ENCODE measurements at places on chromosomes 3 and 15.

- DNase-seq, result no peak
These were observed 12.7 kb upstream of the ST3GAL6 start for GRCh38 chr3:98750276-98750919.

GRCh38 chr3:44981220-44981619, 5.2 kb downstream of the EXOSC7 start:
- no peak for DNase-seq

DNA sequence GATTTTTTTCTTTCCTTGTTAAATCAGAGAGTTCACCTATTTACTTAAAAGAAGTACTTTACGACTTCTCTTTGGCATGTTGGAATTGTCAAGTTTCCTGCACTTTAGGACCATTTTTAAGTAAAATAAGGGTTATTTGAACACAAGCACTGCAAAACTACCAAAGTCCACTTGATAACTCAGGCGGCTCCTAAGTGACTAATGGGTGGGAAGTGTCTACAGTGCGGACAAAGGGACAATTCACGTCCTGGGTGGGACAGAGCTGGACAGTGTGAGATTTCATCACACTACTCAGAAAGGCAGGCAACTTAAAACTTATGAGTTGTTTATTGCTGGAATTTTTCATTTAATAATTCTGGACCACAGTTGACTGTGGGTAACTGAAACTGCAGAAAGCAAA, 590.2 kb upstream of the UBE2E2 start:
- DNase-seq, result no peak

- no peak for DNase-seq
These were observed 441.2 kb downstream of the ROBO1 start for GRCh38 chr3:79326642-79327041.

DNA sequence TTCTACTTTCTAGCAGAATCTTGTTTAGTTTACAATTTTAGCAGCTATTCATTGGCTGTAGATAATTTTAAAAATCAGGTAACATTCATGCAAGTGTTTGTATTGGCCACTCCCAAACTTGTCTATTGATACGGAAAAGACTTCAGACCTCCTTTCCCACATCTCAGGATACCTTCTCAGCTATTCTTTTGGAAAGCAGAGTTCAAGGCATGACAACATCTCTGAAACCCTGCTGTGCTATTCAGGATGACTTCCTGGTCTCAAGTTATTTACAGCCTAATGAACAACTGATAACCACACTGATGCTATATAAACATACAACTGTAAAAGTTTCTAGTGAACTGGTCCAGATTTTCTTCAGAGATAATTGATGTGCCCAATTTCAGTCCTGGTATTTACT, 55.8 kb downstream of the DZIP3 start:
- DNase-seq, result no peak

GRCh38 chr3:189586941-189587663, 44.1 kb upstream of the TP63 start:
- no peak for DNase-seq

GRCh38 chr15:38874464-38874863, 309.9 kb upstream of the RASGRP1 start:
- no peak for DNase-seq

GRCh38 chr3:56987238-56987895, 73.1 kb upstream of the SPATA12 start:
- DNase-seq, result peak; percentile 52

GRCh38 chr3:85603378-85603777, 644.6 kb downstream of the CADM2 start:
- DNase-seq, result no peak

- no peak for DNase-seq
These were observed 12.0 kb downstream of the SSUH2 start for GRCh38 chr3:8632402-8633237.

GRCh38 chr15:78007211-78007931, 70.1 kb downstream of the TBC1D2B start:
- DNase-seq, result no peak

GRCh38 chr3:105542282-105543019, 175.7 kb downstream of the ALCAM start:
- DNase-seq, result no peak

- DNase-seq, result no peak
These were observed 173.5 kb downstream of the KLF13 start for GRCh38 chr15:31499953-31500765.

GRCh38 chr3:184558726-184559125, 2.9 kb upstream of the EPHB3 start:
- DNase-seq, result no peak

- peak; percentile 63 for DNase-seq
These were observed 181.1 kb downstream of the MYRIP start for GRCh38 chr3:39990532-39990931.

DNA sequence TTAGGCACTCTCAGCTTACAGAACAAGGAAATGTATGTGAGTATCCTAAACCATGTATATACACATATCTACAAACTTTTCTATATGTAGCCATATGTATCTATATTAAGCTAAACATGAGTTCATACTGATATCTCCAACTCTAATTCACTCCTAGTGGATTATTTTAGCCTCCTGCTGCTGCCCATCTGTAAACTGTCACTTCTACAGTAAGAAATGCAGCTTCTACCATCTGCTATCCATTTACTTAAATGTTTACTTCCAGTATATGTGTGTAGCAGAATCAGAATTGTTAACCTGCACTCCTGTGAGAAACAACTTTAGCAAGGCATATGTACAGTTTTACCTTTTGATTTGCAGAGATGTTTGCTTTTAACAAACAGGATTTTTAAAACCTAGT, 478.5 kb upstream of the CBLB start:
- DNase-seq, result no peak

- peak; percentile 94 for DNase-seq
These were observed 27.3 kb upstream of the DMXL2 start for GRCh38 chr15:51649659-51650521.

GRCh38 chr15:73752806-73753193, 351 bp downstream of the INSYN1 start:
- DNase-seq, result no peak

GRCh38 chr3:192855434-192855833, 62.2 kb downstream of the MB21D2 start:
- no peak for DNase-seq

DNA sequence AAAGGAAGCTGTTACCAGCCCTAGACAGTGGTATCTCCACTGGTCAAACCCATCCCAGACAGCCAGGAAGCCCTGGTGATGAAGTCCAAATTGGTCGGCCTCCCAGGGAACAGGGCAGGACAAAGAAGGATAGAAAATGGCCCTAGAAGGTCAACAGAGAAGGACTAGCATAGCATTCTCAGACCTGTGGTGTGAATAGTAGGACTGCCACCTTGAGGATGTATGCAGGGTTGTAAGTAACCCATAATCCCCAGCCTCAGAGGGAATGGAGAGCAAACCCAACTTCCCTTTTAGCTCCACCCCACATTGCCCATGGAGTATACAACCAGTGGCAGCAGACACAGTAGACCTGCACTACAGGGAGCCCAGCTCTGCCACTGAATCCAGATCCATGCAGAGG, 68.6 kb upstream of the EIF1B start:
- no peak for DNase-seq

GRCh38 chr3:31161889-31162288, 267.4 kb upstream of the GADL1 start:
- no peak for DNase-seq

DNA sequence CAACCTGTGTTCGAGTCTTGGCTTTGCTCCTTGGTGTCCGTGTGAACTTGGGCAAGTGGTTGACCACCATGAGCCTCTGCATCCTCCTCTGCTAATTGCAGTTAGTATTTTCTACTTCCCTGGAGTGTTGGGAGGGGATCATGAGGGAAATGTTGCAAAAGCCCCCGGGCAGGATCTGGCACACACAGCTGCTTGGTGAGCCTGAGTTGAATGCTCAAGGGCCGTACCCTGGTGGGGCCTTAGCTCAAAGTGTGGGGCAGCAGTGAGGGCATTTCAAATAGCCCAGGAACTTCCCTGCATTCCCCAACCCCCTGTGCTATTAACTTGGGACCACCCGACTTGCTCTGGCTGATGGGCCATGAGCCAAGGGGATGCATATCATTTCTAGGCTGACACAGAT, 94.9 kb upstream of the SLC6A11 start:
- DNase-seq, result no peak

GRCh38 chr3:52685285-52685708, 416 bp downstream of the PBRM1 start:
- peak; percentile 33 for DNase-seq

DNA sequence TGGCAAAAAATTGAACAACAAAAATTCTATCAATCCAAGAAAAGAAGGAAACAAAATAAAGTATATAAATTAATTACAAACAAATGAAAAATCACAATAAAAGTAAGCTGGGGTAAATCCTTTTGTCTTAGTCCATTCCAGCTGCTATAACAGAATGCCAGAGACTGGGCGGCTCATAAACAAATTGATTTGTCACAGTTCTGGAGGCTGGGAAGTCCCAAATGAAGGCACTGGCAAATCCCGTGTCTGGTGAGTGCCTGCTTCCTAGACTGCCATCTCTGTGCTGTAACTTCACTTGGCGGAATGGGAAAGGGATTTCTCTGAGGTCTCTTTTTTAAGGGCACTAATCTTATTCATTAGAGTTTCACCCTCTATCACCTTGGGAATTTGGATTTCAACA, 53.6 kb upstream of the RPL35A start:
- DNase-seq, result no peak

DNA sequence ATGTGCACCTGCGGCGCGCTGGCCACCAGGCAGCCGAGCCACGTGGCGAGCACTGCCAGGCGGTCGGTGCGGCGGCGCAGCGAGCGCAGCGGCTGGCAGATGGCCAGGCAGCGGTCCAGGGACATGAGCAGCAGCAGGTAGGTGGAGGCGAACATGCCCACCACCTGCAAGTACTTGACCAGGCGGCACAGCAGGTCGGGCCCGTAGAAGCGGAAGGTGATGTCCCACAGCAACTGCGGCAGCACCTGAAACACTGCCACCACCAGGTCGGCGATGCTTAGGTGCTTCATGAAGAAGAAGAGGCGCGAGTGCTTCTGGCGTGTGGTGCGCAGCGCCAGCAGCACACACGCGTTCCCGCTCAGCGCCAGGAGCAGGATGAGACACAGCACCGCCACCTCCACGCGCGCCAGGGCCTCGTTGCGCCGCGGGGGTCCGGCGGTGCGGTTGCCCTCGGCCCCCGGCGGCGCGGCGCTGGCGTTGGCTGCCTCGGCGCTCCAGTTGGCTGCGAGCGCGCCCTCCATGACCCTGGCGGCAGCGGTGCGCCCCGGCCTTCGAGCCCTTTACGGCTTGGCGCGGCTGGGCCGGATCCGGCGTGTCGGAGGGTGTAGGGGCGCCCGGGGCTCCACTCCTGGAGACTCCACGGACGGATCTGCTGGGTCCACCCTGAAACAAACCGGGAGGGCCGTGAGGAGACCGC, 1.6 kb downstream of the OXTR start:
- no peak for DNase-seq

- DNase-seq, result peak; percentile 92
These were observed 90.0 kb upstream of the SPATA12 start for GRCh38 chr3:56970461-56970879.

- DNase-seq, result no peak
These were observed 43.7 kb downstream of the POC1A start for GRCh38 chr3:52110502-52110901.
